NCI-H2227 treated with DMSO at 0.1 percent for 48 hours (cell line): ENCODE measurements at places on chromosomes 11 and 22.
A peak's percentile ranks its signal among the peaks of the same experiment; 100 is the strongest.

- no peak for DNase-seq
Observed at GRCh38 chr11:67276781-67277230, 10.5 kb downstream of the GRK2 start.

DNA sequence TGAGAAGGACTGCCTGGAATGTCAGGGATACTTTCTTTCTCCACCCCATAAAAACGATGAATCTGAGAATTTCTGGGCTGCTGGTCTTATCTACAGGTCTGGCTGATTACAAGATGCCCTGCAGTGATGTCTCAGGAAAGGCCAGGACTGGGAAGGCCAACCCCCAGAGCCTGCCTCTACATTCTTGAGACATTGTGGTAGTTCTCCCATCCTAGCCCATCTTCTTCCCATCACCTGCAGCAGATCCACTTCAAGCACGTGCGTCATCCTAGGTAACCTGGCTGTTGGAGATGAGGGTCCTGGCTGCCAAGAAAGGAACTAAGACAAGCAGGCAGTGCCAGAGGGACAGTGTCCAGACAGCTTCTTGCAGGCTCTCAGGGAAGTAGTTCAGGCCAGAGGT lies 44.1 kb upstream of the E2F8 start:
- DNase-seq = no peak

- DNase-seq = no peak
Observed at GRCh38 chr11:13321431-13321830, 43.8 kb downstream of the BMAL1 start.

DNA sequence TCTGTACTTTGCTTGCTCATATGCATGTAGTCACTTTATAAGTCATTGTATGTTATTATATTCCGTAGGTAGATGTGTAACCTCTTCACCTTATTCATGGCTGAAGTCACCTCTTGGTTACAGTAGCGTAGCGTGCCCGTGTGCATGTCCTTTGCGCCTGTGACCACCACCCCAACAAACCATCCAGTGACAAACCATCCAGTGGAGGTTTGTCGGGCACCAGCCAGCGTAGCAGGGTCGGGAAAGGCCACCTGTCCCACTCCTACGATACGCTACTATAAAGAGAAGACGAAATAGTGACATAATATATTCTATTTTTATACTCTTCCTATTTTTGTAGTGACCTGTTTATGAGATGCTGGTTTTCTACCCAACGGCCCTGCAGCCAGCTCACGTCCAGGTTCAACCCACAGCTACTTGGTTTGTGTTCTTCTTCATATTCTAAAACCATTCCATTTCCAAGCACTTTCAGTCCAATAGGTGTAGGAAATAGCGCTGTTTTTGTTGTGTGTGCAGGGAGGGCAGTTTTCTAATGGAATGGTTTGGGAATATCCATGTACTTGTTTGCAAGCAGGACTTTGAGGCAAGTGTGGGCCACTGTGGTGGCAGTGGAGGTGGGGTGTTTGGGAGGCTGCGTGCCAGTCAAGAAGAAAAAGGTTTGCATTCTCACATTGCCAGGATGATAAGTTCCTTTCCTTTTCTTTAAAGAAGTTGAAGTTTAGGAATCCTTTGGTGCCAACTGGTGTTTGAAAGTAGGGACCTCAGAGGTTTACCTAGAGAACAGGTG lies 11.1 kb downstream of the CCND1 start:
- DNase-seq = no peak

DNA sequence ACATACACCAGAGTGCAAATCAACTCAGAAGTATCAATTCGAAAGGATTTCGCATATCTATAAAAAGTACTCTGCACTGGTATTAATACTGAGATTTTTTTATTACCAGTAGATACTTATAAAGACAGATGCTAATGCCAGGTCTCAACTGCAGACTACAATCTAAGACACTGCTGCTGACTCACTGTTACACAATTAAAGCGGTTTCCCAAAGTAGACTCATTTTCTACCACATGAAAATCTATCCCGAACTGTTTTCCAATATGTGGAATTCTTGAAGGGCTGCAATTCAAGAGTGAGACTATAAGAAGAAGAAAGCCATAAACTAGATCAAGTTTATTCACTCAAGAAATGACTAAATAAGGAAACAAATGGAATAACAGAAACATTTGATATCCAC lies 57.2 kb upstream of the ARHGAP32 start:
- no peak for DNase-seq

DNA sequence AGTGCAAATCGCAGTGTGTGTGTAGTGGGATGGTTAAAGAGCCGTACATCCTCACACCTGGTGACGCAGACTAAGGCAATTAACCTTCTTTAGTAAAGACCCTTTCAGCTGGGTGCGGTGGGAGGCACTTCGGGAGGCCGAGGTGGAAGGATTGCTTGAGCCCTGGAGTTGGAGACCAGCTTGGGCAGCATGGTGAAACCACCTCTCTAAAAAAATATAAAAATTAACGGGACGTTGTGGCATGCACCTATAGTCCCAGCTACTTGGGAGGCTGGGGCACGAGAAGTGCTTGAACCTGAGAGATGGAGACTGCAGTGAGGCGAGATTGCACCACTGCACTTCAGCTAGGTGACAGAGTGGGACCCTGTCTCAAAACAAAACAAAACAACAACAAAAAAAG lies 31.5 kb downstream of the ZBTB16 start:
- DNase-seq = no peak

- DNase-seq = no peak
Observed at GRCh38 chr11:32044158-32044863, 46.6 kb upstream of the RCN1 start.

GRCh38 chr11:117716521-117717440 lies 80.2 kb downstream of the DSCAML1 start:
- DNase-seq = no peak

DNA sequence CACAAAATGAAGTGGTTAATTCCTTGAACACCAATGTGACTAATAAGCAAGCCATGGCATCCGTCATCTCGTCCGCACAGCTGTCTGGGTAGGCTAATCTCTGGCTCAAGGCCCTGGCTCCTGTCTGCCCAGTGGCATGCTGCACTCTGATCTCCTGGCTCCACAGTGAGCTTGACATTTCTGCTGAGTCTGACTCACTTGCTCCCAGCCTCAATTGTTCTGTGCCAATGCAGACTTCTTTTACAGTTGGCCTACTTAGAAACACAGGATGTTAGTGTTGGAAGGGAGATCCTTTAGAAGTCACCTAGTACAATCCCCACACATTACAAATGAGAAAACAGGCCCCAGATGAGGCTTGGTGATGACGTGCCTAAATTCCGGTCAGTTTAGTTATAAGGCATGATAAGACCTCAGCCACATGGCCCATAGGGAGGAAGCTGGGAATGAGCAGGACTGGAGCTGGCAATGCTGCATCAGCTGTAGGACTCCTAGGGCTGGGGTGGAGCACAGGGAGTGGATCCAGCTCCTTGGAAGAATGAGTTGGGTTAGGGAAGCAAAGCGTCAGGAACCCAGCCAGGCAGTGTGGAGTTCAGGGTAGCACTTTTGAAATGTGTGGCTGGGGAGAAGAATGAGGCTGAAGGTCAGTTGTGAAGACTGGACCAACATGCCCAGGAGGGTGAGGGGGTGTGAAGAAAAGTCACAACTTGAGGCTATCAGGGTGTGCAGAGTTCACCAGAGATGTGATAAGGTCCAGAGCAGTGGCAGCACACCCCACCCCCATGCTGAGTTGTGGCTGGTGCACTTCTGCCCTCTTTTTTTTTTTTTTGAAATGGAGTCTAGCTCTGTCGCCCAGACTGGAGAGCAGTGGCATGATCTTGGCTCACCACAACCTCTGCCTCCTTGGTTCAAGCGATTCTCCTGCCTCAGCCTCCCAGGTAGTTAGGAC lies 70.2 kb upstream of the EED start:
- no peak for DNase-seq

DNA sequence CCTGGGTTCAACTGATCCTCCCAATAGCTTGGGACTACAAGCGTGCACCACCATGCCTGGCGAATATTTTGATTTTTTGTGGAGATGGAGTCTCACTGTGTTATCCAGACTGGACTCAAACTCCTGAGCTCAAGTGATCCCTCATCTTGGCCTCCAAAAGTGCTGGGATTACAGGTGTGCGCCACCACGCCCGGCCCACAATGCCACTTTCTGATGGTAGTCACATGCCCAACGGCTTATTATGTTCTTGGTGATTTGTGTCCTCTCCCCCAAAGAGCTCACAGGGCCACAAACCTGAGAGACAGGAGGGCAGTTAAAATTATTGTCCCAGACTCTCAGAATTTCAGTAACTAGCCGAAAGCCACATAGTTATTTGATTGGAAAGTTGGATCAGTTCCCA lies 9.6 kb downstream of the GRIK4 start:
- no peak for DNase-seq

GRCh38 chr11:11898648-11899047 lies 56.9 kb downstream of the USP47 start:
- no peak for DNase-seq

DNA sequence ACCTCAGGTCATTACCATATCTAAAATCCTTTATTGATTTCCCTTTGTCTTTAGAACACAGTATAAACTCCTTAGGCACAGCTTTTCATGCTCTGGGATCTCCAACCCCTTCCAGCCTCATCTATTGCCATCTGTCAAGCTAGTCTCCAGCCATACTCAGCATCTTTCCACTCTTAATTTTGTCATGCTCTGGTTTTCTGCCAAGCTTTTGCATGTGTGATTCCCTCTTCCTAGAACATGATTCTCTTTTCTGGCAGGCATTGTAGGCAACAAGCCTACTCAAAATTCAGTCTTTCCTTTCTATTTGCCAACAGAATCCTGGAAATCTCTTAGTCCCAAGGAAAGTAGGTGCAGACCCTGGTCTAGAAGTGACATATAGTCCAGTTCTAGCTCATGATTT lies 35.5 kb upstream of the SLC6A5 start:
- no peak for DNase-seq

DNA sequence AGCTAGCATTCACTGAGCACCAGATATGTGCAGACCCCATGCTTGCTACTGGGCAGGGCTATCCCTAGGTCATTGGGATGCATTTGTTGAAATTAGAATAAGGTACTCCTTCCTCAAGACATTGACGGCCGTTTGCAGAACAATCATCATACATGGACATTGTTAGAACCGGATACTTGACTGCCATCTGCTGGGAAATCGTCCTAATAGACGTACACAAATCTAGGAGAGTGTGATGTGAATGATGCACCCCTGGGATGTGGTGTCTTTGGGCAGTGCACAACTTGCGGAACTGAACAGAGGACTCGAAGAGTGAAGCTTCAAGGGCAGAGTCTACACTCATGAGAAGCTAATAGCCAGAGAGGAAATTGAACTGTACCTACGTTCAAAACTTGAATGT lies 35.9 kb downstream of the MYO18B start:
- DNase-seq = no peak

- DNase-seq = no peak
Observed at GRCh38 chr11:64238076-64238475, 2.8 kb upstream of the FKBP2 start.

DNA sequence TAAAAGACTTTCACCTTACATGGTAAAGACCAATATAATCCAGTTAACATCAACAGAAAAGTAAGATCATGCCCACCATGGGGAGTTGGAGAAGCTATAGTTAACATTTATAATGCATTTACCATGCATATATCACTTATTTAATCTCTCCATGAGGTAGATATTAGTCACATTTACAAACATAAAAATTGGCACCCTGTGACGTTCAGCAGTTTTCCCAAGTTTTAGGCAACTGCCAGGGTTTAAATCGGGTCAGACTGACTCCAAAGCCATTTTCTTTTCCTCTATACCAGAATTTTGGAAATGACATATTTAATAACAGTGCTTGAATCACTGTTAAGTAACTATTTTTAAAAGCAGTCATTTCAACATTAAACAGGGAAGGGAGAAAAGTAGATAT lies 266.3 kb downstream of the DDX10 start:
- no peak for DNase-seq

GRCh38 chr11:24478718-24479117 lies 18.1 kb upstream of the LUZP2 start:
- no peak for DNase-seq

DNA sequence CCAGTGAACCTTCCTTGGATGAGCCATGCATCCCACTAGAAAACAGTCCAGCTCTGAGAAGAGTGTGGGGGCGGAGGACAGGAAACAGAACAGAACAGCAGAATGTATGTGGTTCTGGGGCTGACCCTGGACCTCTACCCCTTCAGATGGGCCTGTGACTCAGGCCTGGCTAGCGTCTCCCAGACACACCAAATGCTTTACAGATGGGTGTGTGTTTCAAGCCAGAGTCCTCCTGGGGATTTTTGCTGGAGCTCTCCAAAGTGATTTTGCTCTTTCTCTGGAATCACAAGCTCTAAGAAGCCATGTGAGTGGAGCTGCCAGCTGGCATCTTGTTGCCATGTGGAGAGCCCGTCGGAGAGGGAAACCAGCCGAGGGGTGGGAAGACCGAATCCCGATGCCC lies 13.2 kb upstream of the C1QTNF4 start:
- DNase-seq = no peak

GRCh38 chr22:38136607-38137006 lies 26.1 kb upstream of the BAIAP2L2 start:
- no peak for DNase-seq

DNA sequence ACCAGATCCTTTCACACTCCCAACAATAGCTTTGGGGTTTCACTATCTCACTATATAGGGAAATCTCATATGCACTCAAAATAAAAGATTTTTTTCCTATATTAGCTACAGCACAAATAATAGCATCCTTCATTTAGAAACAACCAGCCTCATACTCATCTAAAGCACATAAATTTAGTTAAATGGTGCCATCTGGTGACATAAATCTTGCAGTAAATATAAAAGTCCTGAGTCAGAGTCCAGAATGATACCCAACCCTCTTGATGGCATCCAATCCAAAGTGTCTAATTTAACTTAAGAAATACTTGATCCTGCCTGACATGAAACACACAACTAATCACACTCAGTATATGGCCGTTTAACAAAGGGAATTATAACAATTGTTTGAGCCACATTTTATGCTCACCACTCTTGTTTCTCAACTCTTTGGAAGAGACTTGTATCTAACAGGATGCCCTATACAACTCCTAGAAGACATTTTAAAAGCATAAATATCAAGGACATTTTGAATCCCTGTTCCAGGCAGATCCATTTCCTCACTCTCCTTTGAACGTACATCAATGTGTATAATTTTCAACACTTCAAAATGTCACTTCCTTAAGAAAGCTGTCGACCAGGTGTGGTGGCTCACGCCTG lies 36.2 kb downstream of the DLG2 start:
- DNase-seq = peak; percentile 7

DNA sequence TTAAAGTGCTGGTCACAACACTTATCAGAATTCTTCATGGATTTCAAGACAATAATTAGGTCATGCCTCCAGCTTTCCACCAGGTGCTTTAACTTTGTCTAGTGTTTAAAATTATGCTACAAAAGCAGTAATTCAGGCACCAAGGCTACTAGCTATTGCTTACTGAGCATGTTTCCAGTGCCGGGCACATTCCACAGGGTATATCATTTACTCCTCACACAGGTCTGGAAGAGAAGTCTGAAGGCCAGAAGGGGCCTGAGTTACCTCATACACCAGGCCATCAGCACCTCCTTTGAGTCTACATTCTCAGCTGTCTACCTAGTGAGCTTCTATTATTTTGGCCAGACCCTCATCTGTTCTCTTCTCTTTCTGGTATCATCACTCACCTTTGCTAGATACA lies 41.7 kb upstream of the LMO2 start:
- DNase-seq = no peak

GRCh38 chr11:120303004-120303637 lies 22.0 kb upstream of the TLCD5 start:
- peak; percentile 57 for DNase-seq
